ENCODE measurements at places on chromosomes 11 and 22.

GRCh38 chr11:131762346-131763110 lies 392.1 kb downstream of the NTM start:
- no peak for DNase-seq

- no peak for DNase-seq
These were observed 228.5 kb upstream of the SESN3 start for GRCh38 chr11:95459291-95460042.

- DNase-seq: no peak
These were observed 9.4 kb downstream of the NPTXR start for GRCh38 chr22:38834215-38834953.

GRCh38 chr11:869399-870126 lies 26.9 kb downstream of the TSPAN4 start:
- no peak for DNase-seq

- no peak for DNase-seq
These were observed 140.0 kb downstream of the AASDHPPT start for GRCh38 chr11:106217456-106217855.

DNA sequence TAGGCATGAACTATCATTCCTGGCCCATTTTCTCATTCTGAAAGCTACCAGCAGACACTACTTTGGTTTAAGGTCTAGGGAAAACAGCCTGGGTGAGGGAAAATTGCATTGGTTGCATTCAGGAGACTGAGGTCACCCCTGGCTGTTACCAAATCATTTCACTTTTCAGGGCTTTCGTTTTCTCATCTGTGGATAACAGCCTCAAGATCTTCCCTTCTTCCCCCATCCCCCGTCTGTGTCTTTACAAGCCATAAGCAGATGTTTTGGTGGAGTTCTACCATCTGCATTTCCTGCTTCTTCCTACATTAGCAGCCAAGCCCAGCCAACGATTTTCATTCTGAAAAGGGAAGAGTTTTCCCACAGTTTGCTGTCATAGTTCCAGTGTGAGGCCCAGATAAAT lies 130.4 kb downstream of the HIPK3 start:
- DNase-seq: no peak

GRCh38 chr11:57146301-57146700 lies 35.5 kb upstream of the LRRC55 start:
- DNase-seq: no peak

- DNase-seq: no peak
These were observed 2.1 kb downstream of the CLDN25 start for GRCh38 chr11:113781682-113782081.

DNA sequence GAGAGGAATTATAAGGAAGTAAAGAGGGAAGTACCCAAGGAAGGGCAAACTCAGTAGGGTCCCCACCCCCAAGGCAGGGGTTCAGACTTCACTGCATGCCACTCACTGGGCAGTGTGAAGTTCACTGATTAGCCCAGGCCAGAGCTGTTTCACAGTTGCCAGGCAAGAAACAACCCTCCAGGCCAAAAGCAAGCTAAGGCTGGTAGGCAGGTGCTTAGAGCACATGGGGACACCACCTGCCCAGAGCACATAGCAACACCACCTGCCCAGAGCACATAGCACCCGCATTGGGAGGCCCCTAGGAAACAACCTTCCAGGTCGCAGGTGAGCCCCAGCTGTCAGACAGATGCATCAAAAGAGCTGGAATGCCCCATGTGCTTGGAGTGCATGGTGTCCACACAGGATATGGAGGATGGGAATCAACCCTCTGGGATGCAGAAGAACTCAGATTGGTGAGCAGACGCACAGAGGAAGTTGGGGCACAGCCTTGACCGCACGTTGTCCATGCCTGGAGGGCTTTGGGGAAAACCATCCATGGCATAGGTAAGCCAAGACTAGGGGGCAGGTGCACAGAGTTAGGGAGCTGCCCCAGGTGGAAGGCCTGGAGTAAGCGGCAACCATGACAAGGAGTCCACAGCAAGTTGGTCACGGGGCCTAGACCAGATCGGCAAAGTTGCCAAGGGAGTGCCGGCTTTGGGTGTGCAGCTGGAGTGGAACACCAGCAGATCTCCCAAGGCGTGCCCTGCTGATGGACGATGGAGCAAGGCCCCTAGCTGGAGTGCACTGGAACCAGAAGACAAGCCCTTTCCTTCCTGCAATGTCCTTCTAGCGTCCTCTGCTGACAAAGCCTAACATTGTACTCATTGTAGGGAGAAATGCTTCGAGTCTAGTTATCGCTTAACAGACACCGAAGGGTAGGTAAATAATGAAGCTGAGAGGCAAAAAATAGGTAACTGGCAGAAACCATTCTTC lies 7.8 kb upstream of the TMEM216 start:
- no peak for DNase-seq

DNA sequence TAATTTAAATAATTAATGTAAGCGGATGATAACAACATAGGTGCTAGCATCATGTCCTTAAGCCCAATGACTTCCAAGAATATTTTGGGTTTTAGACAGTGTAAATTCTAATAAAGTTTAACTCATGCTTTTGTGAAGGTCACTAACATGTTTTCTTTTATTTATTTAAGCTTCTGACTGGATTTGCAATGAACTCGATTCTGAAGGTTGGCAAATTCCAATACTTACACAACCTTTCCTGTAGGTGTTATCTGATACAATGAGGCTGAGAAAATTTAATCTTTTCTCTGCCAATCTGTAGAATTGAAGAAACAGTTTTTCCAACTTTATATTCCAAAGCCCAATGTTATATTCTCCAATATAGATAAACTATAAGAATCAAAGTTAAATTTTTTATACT lies 311.3 kb downstream of the LUZP2 start:
- no peak for DNase-seq

DNA sequence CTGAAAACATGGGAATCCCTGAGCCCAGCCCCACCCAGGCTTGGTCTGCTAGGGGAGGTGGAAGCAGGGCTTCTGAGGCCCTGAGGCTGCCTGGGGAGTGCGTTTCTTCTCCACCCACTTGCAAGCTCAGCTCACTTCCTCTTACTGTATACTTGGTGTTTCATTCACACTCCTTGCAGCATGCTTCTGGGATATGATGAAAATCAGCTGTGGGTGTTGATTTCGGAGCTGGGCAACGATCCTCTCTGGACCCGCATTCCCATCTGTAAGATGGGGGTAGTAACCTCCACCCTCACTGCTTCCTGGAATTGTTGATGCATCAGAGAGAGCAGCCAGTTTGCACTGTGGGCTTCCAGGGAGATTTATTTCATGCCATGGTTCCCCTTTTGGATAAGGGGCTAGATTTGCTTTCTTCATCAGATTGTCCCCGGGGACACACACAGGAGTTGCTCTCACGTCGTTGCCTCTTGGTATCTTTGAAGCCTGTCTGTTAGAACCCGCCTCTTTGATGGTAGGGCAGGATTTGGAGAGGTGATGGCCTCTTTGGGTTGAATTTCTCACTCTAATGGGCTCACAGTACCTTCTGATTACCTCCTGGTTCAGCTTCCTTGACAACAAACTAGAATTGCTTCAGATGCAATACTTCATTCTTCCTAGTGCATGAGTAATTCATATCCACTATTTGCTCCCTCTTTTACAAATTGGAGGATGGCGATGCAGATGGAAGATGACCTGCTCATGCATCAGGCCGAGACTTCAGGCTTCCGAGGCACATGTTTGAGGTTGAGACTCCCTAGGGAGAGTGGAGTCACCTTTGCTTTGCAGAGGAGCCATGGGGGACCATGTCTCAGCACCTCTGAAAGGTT lies 40.4 kb downstream of the BCR start:
- no peak for DNase-seq

DNA sequence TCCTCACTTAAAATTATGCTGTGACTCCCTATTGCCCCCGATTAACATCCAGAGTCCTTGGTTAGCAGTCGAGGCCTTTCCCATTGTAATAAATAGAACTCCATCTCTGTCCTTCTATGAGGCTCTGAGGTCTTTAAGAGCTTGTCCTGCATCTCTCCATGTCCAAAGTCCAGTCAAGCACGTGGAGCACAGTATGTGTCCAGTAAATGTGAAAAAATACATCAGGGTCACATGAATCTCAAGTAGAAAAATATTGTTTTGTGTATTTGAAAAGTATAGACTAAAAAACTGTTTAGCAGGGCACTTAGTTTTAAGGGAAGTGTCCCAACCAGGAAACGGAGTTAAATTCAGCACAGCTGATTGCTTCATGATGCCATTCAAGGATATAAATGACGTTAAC lies 298.8 kb upstream of the TENM4 start:
- DNase-seq: no peak

- DNase-seq: no peak
These were observed 116.7 kb downstream of the PHF21B start for GRCh38 chr22:44892803-44893730.

DNA sequence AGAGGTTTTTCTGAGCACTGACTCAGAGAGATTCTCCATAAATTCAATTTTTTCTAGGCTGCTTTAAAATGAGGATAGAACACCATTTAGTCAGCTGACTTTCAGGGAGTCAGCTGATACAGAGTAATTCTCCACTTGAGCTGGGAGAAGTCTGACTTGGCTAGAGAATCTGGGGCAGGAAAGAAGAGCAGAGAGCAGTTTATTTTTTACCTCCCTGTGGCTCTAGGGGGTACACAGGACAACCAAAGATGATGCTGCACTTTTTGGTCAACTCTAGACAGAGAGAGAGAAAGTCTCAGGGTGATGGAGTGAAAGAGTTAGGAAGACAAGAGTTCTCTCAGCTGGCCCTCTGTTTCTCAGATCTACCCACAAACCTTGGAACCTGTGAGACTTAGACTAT lies 67.3 kb upstream of the EED start:
- DNase-seq: no peak

GRCh38 chr11:1230456-1231395 lies 7.9 kb downstream of the MUC5B start:
- DNase-seq: no peak

DNA sequence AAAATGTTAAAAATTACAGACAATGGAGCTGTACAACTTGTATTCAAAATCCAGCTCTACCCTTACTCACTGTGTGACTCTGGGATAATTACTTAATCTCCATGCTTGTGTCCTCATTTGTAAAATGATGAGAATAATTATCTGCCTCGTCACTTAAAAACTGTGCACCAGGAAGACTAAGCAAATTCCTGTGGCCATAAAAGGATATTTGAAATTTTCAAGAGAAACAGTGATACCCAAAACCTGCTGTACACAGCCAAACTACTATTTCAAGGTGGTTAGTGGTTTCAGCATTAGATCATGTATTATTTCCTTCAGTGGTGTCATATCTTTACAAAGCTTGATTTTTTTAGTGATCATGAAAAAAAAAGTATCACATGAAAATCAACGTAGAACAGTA lies 136.9 kb downstream of the METTL15 start:
- no peak for DNase-seq

GRCh38 chr22:35115515-35115914 lies 49.6 kb downstream of the ISX start:
- no peak for DNase-seq

DNA sequence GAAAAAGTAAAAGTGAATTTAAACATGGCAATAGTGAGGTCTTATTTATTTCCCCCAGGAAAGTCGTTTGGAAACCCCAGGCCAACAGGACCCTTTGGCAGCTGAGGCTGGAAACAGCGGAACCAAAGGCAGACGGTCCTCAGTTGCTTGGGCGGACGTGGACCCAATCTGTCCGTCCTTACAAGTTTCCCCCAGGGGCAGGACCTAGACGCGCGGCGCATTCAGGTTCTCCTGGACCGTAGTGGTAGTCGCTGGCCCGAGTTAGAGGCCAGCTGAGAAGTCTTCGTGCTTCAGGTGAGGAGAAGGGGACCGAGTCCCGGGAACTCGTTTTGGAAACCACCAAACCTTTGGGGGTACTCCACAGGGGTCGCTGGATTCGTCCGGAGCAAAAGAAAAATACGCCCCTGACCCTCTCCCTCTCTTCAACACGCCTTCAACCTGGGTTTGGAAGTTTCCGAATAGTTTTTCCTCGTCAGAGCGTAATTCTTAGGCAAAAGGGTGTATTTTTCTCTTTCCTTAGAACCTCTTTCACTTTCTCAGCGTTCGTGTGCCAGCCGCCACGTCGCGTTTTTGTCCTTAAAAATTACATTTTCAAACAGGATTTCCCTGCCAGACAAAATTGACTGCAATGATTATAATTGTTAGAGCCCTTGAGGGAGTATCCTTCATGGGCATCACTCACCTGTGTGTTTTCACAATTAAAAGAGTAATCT lies 2.1 kb downstream of the METTL15 start:
- DNase-seq: peak; percentile 46

- no peak for DNase-seq
These were observed 53.2 kb downstream of the MN1 start for GRCh38 chr22:27748349-27748748.
